ENCODE measurements at places on chromosomes 5 and 9.

GRCh38 chr5:148734518-148734917, 80.2 kb upstream of the HTR4 start:
- DNase-seq: no peak

DNA sequence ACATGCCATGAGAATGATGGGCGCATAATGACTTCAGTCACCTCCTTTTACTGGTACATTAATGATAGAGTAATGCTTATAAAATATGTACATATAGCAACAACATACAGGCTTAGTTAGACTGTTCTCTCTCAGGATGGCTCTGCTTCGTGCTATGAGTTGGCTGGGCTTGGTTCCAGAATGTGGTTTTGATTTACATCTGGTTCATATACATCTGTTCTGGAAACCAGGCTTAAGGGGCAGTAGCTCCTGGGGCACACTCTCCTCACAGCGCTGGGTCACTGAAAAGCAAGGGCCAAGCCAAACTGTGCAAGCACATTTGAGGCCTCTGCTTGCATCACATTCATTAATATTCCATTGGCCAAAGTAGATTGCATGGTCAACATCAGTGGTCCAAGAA, 44.9 kb downstream of the PCSK1 start:
- no peak for DNase-seq

- peak; percentile 29 for DNase-seq
Measured at GRCh38 chr9:15509931-15510788, 610 bp downstream of the PSIP1 start.

DNA sequence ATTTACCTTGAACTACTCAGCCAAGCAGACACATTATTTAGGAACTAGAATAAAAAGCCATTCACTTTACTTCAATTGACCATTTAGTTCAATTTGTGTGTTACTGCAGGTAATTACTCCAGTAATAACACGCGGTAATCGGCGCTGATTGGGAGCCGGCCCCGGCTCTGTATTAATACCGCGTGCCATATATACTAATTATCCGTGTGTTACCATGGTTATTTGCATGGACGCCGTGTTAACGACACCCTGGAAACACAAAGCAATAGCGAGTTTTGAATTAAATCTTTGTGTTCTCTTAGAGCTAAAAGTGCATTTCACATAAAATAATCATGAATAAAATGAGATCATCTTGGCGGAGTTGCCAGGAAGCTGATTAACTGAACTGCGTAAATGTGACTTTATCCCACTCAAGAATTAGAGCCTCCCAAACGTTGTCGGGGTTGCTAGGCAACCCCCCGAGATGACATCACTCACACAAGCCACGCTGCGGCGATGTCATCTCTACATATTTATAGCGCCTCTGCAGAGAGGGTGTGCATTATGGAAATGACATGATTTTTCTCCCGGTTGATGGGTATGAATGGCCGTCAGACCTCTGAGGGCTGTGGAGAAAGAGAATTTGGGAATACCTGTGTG, 41.4 kb upstream of the RNU6ATAC start:
- DNase-seq: peak; percentile 35

GRCh38 chr5:124277767-124278545, 468.5 kb downstream of the ZNF608 start:
- DNase-seq: no peak
